SK-N-DZ (cell line): ENCODE measurements at places on chromosomes 3 and 15.
A peak's percentile ranks its signal among the peaks of the same experiment; 100 is the strongest.

GRCh38 chr3:10518506-10519150 lies 13.2 kb upstream of the ATP2B2 start:
- no peak for DNase-seq

DNA sequence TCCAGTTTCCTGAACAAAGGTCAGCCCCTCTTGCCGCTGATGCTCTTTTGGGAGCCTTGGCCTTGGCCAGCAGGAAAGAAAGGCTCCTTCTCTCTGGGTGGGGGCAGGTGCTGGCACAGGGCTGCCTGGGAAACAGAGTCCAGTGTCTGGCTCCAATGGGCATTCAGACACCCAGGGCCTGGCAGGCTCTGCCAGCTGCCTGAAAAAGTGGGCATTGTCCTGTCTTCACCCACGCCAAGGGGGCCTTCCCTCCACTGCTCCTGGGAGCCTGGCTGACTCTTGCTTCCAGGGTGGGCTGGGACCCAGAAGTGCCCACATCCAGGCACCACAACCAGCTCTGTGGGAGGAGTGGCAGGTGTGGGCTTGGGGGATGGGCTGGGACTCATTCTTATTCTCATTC lies 62.7 kb downstream of the RHCG start:
- no peak for DNase-seq

DNA sequence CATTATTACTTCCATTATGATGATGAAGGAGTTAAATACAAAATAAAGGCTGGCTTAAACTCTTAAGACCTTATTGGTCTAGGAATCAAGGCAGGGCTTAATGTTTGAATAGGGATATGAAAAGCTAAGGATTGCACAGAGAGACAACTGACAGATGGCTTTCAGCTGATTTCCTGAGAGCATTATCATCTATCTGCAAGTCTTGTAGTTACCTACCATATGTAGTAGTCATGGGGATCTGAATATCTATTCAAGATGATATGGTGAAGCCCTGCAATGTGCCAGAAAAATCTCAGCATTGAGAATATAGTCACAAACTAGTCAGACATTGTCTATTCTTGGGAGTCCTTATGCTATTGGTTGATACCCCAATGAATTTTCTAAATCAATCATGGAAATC lies 47.5 kb upstream of the CHMP2B start:
- no peak for DNase-seq

GRCh38 chr15:81893182-81893835 lies 152.5 kb downstream of the MEX3B start:
- no peak for DNase-seq

DNA sequence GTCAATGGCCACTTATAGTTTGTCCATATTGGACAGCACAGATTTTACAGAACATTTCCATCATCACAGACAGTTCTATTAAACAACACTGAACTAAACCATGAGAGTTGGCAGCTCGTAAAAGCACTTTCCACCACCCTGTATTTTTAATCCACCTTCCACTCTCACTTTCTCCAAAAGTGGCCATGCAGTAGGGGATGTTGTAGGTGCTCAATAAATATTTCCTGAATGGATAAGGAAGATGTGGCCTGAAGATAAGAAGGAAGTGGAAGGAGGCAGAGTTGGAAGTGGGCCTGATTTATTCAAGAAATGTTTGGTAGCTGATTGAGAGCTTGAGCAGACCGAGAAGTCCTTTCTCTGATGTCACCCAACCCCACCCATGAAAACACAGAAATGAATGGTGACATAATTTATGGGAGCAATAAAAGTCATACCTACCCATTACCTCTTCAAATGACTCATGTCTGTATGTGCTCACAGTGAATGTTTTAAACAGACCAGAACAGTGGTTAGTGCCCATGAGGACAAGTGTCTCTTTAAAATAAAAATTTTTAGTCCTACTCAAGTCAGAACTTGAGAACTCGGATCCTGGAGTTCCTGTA lies 39.6 kb upstream of the CTNNB1 start:
- DNase-seq = no peak

DNA sequence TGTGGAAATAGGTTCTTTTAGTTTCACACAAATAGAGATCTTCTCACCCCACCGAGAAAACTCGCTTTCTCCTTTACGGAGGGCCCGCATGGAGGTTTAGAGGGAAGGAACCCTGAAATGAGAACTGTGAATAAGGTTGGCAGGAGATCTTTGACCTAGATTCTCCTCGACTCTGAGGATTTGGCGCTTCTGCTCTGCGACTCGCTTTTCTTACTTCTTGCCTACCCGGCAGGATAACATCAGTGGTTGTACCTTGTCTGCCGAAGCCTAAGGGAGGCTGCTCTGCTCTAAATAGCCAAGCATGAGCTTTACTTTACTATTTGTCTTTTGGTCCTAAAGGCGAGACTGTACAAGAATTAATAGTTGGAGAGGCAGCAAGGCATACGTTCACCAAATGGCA lies 473.3 kb upstream of the TPRG1 start:
- no peak for DNase-seq

DNA sequence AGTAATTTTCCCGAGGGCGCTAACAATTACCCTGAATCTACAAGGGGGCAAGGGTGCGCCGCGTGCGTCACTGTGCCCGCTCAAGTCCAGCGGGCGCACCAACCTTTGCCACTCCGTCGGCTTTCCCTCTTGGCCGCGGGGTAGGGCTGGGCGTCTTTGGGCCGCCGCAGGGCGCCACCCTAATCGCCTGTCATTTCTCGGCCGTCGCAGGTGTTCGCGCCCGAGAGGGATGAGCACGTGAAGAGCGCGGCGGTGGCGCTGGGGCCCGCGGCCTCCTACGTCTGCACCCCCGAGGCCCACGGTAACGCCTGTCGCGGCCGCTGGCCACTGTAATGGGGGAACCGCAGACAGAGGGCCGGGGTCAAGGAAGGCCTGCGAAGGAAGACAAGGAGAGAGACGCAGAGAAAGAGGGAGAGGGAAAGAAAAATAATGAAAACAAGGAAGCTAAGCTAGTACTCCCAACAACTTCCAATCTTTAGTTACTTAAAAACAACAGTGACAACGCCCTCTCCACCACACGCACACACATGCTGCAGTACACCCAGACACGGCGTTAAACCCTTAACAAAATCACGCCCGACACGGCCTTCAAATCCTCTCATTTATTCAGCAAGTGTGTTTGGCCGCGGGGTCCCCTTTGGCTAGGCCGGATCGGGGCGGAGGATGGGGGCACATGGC lies 3.8 kb downstream of the SKOR1 start:
- DNase-seq = no peak

- DNase-seq = peak; percentile 4
Observed at GRCh38 chr3:75001330-75001729, 386.9 kb upstream of the CNTN3 start.

GRCh38 chr3:55574671-55575070 lies 87.6 kb upstream of the WNT5A start:
- no peak for DNase-seq

GRCh38 chr15:68592544-68592943 lies 13.8 kb downstream of the CORO2B start:
- DNase-seq = no peak
